ENCODE measurements at places on chromosomes 5 and 9. TPM values are rescaled to one million over a fixed set of nuclear protein-coding genes. Genes with fewer than 3 reads are reported as not detected.

FBP1 gene
- total RNA-seq, result not detected

DELE1 gene
- 54.3 TPM for total RNA-seq

SLC9A3 gene
- total RNA-seq, result 1.3 TPM

FABP6 gene
- not detected for total RNA-seq

RAB3C gene
- total RNA-seq, result not detected

CAMK4 gene
- total RNA-seq, result 6.4 TPM

SH2D3C gene
- total RNA-seq, result not detected

PKD2L2 gene
- total RNA-seq, result not detected

SYK gene
- not detected for total RNA-seq

PSAT1 gene
- total RNA-seq, result 35.9 TPM

CDH10 gene
- total RNA-seq, result 0.83 TPM

PLPPR1 gene
- total RNA-seq, result not detected

PCDHB6 gene
- not detected for total RNA-seq

PROB1 gene
- total RNA-seq, result 1.2 TPM

PLGRKT gene
- total RNA-seq, result 24.6 TPM

FAT2 gene
- 0.58 TPM for total RNA-seq

CDO1 gene
- 9.0 TPM for total RNA-seq

WHRN gene
- total RNA-seq, result 0.73 TPM

C9 gene
- total RNA-seq, result not detected

ARID3C gene
- total RNA-seq, result not detected

TMEM174 gene
- not detected for total RNA-seq

ESM1 gene
- total RNA-seq, result 3.3 TPM

TSSK1B gene
- total RNA-seq, result 0.15 TPM

SERINC5 gene
- 14.1 TPM for total RNA-seq

TNFSF15 gene
- total RNA-seq, result 0.44 TPM
